ENCODE measurements at places on chromosomes 5 and 9.
A peak's percentile ranks its signal among the peaks of the same experiment; 100 is the strongest.

DNA sequence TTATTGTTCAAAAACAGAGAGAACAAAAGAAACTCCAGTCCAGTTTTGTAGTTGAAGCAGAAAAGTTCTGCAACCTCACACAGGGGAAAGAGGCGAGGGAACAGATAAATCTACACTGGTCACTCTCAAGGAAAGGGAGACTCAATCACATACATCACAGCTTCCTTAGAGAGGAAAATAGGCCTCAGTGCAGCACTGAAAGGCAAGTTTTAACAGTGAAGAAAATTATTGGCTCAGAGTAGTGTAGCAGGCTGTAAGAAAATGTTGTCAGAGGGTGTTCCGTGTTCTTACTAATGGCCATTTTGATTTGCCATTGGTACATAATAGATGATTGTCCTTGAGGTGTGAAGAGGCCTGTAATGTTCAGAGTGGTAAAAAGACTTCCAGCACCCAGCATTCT is 530.0 kb upstream of the CDH6 start:
- no peak for DNase-seq

DNA sequence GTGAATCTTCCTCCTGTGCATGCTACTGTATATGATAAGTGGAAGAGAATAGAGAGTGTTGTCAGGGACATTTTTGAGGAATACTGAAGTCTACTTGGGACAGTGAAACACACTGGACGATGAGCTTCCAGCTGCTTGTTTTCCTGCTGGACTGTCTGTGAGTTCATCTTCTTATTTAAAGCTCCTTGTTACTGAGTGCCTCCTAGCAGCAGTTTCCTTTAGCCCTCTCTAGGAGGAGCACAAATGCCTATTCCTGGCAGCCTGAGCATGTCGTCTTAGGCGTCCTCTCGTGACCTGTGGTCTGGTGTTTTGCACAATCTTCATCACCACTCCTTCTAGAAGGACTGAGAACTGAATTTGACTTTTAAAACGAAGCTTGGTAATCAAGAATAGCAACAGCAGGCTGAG is 43.8 kb downstream of the ANKRD33B start:
- DNase-seq: peak; percentile 54

GRCh38 chr5:179275941-179276837 is 69.1 kb downstream of the ADAMTS2 start:
- no peak for DNase-seq

DNA sequence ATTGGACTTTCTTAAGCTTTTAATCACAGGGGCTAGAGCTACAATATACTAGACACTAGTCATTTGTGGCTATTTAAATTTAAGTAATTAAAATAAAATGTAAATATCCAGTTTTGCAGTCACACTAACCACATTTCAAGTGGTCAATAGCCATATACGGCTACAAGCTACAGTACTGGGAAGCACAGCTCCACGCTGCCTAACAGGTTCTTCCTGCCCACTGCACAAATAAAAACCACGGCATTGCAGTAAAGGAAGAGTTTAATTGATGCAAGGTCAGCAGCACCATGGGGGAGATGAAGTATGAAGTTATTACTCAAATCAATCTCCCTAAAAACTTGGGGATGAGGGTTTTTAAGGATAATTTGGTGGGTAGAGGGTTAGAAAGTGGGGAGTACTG is 134.1 kb downstream of the LURAP1L start:
- no peak for DNase-seq

- DNase-seq: no peak
These were observed 206.5 kb downstream of the GADD45G start for GRCh38 chr9:89811356-89811755.

- no peak for DNase-seq
These were observed 39.8 kb downstream of the NEK6 start for GRCh38 chr9:124297551-124297901.

GRCh38 chr5:31196309-31196708 is 2.8 kb downstream of the CDH6 start:
- DNase-seq: no peak

- DNase-seq: no peak
These were observed 84.8 kb downstream of the PJA2 start for GRCh38 chr5:109324931-109325330.

- DNase-seq: no peak
These were observed 747.6 kb upstream of the EDIL3 start for GRCh38 chr5:85132269-85132668.

- no peak for DNase-seq
These were observed 185.8 kb upstream of the ELAVL2 start for GRCh38 chr9:24011881-24012280.

DNA sequence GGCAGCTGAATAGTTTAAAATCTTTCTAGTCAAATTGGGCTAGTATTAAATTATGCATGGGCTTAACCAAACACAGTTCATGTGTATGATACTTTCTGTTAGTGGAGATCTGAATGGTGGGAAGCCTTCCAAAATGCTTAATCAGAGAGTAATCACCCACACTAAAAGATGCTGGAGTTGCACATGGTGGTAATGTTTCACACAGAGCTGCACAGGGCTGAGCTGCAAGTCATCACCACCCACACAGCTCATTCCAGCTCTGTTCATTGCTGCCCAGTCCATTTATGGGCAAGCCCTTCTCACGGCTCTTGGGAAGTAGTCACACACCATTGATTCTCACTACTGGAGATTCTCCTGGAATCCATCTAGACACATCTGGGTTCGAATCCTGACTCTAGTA is 351.5 kb upstream of the KCNN2 start:
- no peak for DNase-seq

GRCh38 chr9:127548352-127548881 is 63.7 kb upstream of the STXBP1 start:
- no peak for DNase-seq

GRCh38 chr5:153523211-153523610 is 32.7 kb downstream of the GRIA1 start:
- DNase-seq: no peak

DNA sequence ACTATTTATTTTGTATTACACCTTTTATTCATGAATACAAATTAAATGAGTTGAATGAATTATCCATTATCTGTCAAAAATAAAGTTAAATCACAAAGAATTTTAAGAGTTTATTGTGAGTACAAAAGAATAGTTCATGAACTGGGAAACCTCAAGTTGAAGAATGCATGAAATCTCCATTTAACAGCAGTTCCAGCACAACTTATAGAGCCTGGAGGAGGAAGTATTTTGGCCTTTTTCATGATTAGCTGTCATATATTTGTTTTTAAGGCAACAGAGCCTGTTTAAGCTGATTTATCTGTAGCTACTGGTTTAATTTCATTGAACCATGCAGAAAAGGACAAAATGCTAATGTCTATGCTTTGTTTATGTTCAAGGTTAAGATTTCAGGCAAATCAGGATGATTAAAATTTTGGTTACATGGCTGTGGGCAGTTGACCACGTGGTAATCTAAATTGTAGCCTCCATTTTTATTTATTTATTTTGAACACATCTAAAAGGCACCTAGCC is 12.2 kb downstream of the SPINK1 start:
- DNase-seq: no peak

GRCh38 chr5:7904170-7904569 is 35.2 kb downstream of the MTRR start:
- DNase-seq: no peak

GRCh38 chr5:177303121-177303924 is at the start of the genes PRELID1 and RAB24:
Gene PRELID1 (plus strand): TSS chr5:177303799. CDS start chr5:177303986, 187 bp downstream.
Gene RAB24 (minus strand): TSS chr5:177303719. CDS start chr5:177303288, 431 bp downstream.
- peak; percentile 87 for DNase-seq

DNA sequence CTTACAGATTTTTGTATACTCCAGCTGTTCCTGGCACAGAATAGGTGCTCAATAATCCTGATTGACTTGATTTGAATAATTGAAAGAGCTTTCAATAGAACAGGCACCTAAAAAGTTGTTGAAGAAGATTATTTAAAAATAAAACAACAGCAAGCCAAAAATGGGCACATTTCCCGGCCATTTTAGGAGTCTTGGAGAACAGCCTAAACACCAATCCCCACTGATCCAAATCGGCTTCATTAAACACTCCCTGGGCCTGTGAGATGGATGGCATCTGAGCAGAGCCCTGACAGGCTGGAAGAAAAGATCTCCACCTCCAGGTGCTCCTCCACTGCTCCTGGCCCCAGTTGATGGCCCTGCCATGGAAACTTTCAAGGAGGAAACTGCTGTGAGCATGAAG is 213.3 kb downstream of the MAN2A1 start:
- no peak for DNase-seq

DNA sequence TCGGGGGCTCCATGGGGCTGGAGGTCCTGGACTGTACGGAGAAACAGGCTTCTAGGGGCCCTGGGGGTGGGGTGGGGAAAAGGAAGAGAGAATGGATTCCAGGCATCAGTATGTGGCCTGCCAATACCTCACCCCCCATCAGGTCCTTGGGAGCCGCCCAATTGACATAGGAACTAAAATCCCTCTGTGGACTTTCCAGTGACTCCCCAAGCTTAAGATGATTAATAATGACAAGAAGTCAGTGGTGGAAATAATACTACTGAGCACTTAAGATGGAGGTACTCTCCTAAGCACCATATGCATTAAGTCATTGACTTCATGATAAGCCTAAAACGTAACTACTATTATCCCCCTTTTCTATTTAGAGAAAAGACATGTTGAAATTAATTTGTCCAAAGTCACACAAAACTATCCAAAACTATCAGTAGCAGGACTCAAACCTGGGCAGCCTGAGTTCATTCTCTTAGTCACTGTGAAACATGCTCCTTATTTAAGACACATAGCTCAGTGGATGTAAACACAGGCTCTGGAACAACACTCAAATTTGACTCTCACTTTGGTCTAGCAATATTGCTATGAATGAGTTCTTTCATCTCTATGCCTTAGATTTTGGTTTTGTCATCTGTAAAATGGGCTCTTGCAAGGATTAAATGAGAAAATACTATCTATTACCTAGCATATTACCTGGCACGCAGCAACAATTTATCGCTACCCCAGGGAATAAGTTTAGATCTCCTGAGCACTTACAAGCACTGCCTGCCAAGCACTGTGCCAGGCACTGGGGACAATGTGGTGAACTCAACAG is 9.5 kb downstream of the SPRY4 start:
- no peak for DNase-seq
